ENCODE measurements at places on chromosomes 4 and X. TPM values are rescaled to one million over a fixed set of nuclear protein-coding genes. Genes with fewer than 3 reads are reported as not detected.

- no peak for DNase-seq
Observed at GRCh38 chrX:148290041-148290440, 210.4 kb upstream of the AFF2 start.

DNA sequence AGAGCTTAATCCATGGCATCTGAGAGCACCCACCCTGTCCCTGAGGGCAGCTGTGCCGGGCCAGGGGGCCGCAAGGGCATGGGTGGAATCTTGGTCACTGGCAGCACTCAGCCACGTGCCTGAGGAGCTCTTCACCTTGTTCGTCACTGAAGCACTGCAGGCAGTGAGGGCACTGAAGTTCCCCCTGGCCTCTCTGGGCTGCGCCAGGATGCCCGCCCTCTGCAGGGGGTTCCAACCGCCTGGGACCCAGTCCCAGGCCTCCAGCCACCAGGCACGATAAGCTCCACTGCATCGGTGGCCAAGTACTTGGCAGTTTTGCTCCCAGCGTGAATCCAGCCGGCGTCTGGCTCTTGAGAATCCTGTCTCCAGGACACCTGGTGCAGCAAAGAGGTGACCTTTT lies 96.4 kb upstream of the MED14 start:
- DNase-seq, result no peak

- DNase-seq, result peak; percentile 1
Observed at GRCh38 chrX:134144231-134144630, 92.8 kb upstream of the CCDC160 start.

- no peak for DNase-seq
Observed at GRCh38 chr4:27763830-27764525, 903.3 kb downstream of the STIM2 start.

DNA sequence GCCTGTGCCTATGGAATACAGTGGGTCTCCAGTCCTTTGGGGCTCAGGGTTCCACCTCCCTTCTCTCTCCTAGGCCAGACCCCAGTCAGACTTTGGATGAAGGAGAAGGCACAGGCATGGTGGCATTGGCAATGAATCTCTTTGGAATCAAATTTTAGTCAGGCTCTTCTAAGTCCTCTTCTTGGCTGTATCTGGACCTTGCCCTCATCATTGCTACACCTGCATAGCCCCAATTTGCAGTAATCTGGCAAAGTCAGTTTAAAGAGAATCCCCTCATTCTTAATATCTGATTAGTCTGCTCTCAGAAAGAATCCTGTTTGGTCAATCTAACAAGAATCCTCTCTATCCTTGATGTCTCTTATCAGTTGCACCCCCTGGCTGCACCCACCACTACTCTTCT lies 77.6 kb downstream of the SLC16A2 start:
- no peak for DNase-seq

DNA sequence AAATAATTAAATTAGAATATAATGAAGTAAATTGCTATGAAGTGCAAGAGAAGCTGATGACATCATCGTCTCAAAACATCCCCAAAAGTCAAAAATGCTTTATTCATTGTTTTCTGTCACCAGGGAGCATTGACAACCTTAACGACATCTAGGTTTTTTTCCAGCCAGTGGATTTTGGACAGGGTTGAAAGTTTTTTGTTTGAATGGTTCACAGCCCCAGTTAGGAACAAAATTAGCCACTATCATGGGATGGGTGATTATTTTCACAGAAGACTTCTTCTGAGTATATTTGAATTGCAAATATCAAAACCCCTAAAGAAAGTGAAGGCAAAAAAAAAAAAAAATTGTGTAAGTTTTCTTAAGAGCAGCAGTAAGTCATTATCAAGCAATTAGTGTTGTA lies 826.1 kb downstream of the STPG2 start:
- DNase-seq, result no peak

- DNase-seq, result no peak
Observed at GRCh38 chr4:36292556-36293188, 11.3 kb downstream of the DTHD1 start.

DNA sequence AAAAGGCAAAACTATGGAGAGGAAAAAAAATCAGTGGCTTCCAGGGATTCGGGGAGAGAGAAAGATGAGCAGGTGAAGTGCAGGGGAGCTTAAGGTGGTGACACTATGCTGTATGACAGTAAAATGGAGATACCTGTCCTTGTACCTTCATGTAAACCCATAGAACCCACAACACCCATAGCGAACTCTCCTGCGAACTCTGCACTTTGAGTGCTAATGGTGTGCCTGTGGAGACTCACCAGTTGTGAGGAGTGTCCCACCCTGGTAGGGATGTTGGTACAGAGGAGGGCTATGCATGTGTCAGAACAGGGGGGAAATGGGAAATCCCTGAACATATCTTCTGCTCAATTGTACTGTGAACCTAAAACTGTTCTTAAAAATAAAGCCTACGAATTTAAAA lies 42.8 kb downstream of the HMX1 start:
- DNase-seq, result no peak

DNA sequence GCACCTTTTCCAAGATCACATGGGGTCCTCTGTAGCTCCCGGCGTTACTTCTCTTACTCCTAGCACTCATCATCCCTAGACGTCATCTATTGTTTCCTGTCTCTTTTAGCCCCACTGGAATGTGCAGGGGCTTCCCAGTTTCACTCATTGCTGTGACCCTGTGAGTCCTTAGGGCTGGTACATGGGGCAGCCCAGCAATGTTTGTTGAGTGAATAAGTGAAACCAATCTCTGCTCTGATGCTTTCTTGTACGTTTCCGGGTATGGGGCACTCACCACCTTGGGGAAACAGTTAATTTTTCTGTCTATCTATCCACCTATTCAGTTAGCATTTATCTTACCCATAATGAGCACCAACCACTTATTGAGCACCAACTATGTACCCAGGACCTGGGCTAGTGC lies 16.1 kb downstream of the MSX1 start:
- DNase-seq, result no peak

DNA sequence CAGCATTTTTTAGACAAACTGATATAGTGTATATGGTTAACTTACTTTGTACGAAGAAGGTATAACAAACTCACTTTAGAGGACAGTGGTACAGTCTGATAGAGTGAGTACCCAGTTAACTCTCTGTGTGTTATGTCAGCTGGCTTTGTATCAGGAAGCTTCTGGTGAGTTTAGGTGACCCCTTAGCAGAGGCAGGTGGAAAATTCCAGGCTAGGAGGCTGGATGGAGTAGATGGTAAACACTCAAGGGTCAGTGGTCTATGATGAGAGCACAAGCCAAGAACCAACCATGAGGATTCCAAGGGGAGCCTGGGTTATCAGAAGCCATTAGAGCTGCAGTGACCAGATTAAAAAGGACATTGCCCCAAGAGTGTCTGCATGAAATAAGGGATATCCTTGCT lies 227.3 kb upstream of the CENPE start:
- DNase-seq, result no peak

GRCh38 chr4:16865209-16865896 lies 33.1 kb downstream of the LDB2 start:
- DNase-seq, result no peak

DNA sequence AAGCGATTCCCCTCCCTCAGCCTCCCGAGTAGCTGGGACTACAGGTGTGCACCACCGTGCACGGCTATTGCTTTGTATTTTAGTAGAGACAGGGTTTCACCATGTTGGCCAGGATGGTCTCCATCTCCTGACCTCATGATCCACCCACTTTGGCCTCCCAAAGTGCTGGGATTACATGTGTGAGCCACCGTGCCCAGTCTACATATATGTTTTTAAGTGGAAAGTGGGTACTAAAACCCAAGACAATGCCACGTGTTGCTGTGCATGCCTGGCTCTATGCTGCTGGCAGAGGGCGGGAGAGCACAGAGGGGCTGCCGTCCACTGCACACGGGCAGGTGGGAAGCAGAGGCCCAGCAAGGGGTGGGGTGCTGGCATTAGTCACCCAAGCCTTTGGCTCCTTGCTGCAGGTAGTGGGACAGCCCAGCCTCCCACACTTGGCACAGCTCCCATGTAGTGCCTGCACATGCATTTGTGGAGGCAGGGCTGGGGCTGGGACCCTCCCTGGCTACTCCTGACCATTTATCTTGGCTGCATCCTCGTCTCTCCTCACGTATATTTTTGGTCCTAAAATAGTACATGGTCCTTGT lies 3.5 kb downstream of the EMD start:
- DNase-seq, result no peak

- DNase-seq, result no peak
Observed at GRCh38 chr4:119106036-119107000, 29.3 kb upstream of the MYOZ2 start.

- DNase-seq, result peak; percentile 51
Observed at GRCh38 chrX:101230636-101231035, 11.1 kb downstream of the DRP2 start.

DNA sequence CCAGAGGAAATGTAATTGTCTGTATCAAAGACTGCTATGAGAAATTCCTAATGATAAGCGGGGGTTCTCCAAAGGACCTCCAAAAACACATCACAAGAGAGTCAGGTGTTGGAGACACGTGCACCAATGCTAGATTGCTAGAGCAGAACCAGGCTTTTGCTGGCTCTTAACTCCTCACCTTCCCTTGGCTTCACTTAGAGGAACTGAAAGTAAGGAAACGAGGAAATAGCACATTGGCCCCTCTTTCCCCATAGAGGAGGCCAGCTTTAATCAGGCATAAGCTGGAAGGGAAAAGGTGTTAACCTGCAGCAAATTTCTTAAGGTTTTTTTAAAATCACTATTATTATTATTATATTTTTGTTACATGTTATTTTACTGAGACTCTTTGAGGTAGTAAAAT lies 13.6 kb downstream of the OTC start:
- no peak for DNase-seq

DNA sequence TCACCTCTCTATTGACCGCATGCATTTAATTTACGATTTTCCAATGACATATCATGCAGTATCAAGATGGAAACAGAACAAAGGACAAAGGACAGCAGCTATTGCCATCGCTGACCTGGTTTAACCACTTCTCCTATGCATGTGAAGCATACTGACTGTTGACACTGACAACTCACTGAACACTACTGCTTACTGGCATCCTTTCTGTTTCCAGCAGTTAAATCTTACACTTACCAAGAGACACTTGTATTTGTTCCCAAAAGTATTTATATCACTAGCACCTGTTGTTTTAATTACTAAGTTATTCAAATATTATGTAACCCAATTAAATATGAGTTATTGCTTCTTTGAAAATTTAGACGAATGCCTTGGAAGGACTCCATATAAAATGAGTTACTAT lies 176.7 kb downstream of the PDGFC start:
- no peak for DNase-seq

DNA sequence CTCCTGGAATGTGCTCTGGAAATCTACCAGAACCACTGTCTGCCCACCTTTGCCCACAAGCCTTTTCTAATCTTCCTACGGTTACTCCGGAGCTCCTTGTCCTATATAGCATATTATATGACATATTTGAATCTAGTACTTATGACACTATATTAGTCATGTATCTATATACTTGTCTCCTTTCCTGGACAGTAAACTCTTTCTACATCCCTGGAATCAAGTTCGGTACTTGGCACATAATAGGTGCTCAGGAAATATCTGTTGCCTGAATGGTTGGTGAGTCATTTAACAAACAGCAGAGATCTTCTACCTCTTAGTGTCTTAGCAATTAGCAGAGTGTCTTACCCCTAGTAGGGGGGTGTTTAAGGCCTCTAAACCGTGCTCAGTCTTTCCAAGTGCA lies 123.6 kb downstream of the RELL1 start:
- DNase-seq, result peak; percentile 33

GRCh38 chrX:139762400-139763183 lies 54.6 kb upstream of the MCF2 start:
- peak; percentile 44 for DNase-seq

GRCh38 chrX:39705290-39705689 lies 392.5 kb downstream of the BCOR start:
- DNase-seq, result peak; percentile 88

- DNase-seq, result peak; percentile 50
Observed at GRCh38 chr4:101973361-101973760, 182.8 kb downstream of the BANK1 start.

GRCh38 chr4:182832352-182833120 lies 84.7 kb downstream of the DCTD start:
- no peak for DNase-seq

DNA sequence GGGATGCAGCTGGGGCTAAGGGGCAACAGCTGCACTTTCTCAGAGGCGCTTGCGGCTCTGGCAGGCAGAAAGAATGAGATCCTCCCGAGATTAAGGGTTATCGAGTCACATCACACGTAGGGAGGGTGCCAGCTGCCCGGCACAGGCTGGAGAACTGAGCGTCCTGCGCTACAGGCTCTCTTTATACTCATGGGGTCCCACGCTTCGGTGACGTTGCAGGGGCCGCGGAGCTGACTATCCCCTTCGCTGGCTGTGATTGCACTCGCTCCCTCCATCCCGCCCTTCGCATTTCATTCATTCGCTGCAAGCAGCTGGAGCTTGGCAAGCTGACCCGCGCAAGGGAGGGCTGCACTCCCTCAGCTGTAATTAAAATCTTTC lies at the start of gene TACR3:
TACR3 (minus strand) TSS at position 156 of the 378 bp plus-strand sequence. CDS start 310 bp downstream, outside the sequence.
- DNase-seq, result no peak

GRCh38 chr4:154435895-154436294 lies 55.7 kb downstream of the DCHS2 start:
- DNase-seq, result no peak

- no peak for DNase-seq
Observed at GRCh38 chr4:170271723-170272122, 182.0 kb upstream of the AADAT start.

- no peak for DNase-seq
Observed at GRCh38 chr4:104421566-104421965, 73.1 kb downstream of the CXXC4 start.

DNA sequence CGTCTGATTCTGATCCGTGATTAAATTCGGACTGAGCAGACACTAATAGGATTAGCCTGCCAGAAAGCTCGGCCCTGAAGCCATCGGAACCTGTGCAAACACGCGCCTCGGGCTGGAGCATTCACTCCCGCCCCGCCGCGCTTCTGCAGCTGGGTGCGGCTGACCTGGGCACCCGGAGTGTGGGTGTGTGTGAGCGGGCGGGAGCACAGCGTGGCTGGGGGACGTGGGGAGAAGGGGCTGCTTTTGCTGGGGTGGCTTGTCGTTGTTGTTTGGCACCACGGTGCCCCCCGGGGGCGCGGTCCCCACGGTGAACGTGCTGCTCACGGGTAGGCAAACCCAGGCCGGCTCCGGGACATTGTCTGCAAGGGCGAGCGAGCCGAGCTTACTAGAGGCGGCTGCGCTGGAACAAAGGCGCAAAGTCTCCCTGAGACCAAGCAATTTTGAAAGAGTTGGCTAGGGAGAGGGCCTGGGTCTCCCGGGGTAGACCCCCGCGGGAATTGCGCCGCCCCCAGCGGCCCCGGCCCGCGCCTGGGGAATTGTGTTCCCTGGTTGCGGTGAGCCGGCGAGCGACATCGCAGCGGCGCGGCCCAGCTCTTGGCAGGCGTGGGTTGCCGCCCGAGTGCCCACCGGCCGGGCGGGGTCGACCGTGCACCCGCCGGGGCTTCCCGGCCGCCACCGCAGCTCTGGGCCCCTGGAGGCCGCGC lies 1.4 kb downstream of the MAMLD1 start:
- DNase-seq, result peak; percentile 6

- DNase-seq, result no peak
Observed at GRCh38 chrX:54085666-54086065, 41.4 kb upstream of the PHF8 start.

Gene OPRPN
- not detected for total RNA-seq

Gene ITIH6
- not detected for total RNA-seq

Gene SULT1B1
- total RNA-seq, result 0.18 TPM

Gene NHSL2
- total RNA-seq, result 0.83 TPM

Gene TRMT44
- 7.3 TPM for total RNA-seq

Gene TMEM131L
- 16.1 TPM for total RNA-seq

Gene CENPI
- total RNA-seq, result 24.2 TPM

Gene TKTL1
- total RNA-seq, result not detected

Gene ZDHHC15
- not detected for total RNA-seq

Gene MAGEA12
- not detected for total RNA-seq

Gene KLHL4
- 1.7 TPM for total RNA-seq

Gene IQCM
- not detected for total RNA-seq

Gene TMPRSS11A
- total RNA-seq, result not detected

All from IMR-90 (cell line).